ENCODE measurements at places on chromosomes 11 and 22. TPM values are rescaled to one million over a fixed set of nuclear protein-coding genes. Genes with fewer than 3 reads are reported as not detected.

RAB3IL1 gene
- total RNA-seq = 11.8 TPM

NXPE2 gene
- 0.07 TPM for total RNA-seq

CDC42BPG gene
- 0.13 TPM for total RNA-seq

FOLR2 gene
- total RNA-seq = not detected

All from smooth muscle cell of the pulmonary artery (primary cell).